ENCODE measurements at places on chromosomes 7 and 10.

GRCh38 chr10:122567056-122567660, 6.6 kb downstream of the DMBT1 start:
- DNase-seq, result no peak

DNA sequence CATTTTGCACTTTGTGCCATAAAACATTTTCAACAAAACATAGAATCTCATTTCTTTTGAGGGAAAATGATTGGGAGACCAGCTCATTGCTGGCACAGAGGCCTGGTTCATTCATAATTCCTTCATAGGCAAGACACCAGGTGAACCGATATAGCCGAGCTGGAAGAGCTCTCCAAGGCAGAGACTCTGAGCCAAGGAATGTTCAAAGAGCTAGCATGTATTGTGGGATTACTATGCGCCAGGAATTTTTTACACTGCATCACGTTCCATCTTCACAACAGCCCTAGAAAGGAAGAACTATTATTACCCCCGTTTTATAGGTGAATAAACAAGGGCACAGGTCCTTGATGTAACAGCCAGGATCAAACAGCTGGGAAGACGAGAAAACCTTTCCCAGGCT, 2.1 kb upstream of the IL6 start:
- DNase-seq, result no peak

DNA sequence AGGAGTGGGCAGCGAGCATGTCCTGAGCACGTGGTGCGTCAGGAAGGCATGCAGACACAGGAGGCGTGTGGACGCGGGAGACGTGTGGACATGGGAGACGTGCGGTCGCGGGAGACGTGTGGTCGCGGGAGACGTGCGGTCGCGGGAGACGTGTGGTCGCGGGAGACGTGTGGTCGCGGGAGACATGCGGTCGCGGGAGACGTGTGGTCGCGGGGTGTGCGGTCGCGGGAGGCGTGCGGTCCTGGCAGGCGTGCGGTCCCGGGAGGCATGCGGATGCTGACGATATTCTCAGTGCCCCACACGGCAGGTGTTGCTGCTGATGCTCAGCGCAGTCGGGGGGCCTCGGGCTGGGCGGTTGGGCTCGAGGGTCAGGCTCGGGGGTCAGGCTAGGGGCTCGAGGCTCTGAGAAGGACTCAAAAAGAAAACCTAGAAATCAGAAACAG, 94.2 kb downstream of the NKX6-2 start:
- no peak for DNase-seq

GRCh38 chr7:104928721-104929400, 85.1 kb upstream of the KMT2E start:
- DNase-seq, result no peak

DNA sequence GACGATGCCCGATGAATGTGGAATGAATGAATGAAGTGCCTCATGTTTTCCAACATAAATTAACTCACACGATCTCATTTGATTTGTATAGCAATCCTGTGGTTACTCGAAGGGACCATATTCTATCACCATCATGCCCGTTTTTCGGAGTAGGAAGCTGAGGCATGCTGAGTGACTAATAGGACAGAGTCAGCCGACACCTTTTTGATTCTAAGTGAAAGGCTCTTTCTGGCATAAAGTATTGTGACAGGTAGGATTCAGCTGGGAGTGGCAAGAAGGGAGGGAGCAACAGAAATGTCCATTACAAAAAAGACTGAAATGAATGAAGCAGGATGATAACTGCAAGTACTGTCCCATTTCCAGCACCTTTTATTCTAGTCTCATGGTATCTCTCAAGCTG, 55.7 kb downstream of the KLRG2 start:
- no peak for DNase-seq

GRCh38 chr7:151884312-151885201, 7.6 kb upstream of the PRKAG2 start:
- DNase-seq, result no peak

GRCh38 chr10:17209302-17209701, 7.8 kb upstream of the TRDMT1 start:
- DNase-seq, result no peak

DNA sequence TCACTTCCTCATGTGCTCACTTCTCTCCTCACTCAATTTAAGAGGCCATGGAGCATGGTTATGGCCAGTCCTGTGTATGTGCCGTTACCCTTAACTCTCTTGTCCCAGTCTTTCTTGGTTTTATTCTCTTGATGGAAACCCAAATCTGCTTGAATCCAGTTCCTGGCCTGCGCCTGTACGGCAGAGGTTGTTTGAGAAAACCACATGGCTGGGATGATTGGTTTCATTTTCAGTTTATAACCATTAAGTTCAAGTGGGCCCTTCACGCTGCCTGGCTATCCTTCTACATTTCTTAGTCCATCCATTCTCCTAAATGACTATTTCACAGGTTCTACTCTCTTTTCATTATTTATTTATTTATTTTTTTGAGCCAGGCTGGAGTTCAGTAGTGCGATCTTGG, 1.6 kb upstream of the ZNF239 start:
- no peak for DNase-seq

DNA sequence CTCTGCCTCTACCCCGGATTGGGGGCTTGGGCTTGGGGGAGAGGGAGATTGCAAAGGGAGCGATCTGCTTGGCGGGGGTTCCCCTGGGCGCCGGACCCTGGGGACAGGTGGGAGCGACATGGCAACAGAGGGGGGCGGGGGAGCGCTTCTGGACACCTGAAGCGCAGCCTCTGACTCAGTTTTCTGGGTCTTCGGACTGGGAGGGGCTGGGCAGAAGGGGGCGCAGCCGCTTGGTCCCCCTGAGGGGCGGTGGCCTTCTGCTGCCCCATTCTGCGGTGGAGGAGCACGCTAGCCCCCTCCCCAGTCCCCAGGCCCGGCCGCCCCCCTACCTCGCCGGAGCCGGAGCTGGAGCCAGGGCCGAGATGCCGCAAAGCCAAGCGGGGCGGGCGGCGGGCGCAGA, 380 bp downstream of the NAT16 start:
- DNase-seq, result no peak

- no peak for DNase-seq
Observed at GRCh38 chr10:67936416-67936815, 52.0 kb downstream of the SIRT1 start.

DNA sequence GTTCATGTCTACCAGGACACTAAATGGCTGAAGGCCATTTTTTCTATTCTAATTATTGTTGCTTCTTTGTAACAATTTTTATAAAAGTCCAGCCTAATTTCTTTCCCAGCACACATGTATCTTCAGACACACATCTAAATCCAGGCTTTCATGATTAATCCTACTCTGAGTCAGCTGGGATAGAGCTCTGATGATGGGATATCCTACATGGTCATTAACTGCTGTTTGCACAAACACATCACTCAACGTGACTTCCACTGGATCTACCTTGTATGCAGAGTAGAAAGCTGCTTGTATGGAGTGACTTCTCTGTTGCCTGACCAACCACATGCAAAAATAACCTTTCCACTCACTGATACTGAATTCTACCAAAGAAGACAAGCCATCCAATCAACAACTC, 260.9 kb downstream of the AHR start:
- DNase-seq, result no peak

GRCh38 chr7:24576171-24577025, 3.1 kb downstream of the PALS2 start:
- DNase-seq, result no peak

- no peak for DNase-seq
Observed at GRCh38 chr7:97973206-97973658, 16.8 kb downstream of the OCM2 start.

- no peak for DNase-seq
Observed at GRCh38 chr7:121446526-121446925, 50.4 kb upstream of the FAM3C start.

GRCh38 chr10:5551531-5552375, 27.0 kb downstream of the CALML3 start:
- peak; percentile 54 for DNase-seq

- DNase-seq, result no peak
Observed at GRCh38 chr10:45053569-45054100, 52.9 kb downstream of the ZNF22 start.

GRCh38 chr10:61987537-61987936, 86.0 kb downstream of the ARID5B start:
- no peak for DNase-seq

GRCh38 chr7:79293655-79294142, 159.8 kb downstream of the MAGI2 start:
- DNase-seq, result no peak

DNA sequence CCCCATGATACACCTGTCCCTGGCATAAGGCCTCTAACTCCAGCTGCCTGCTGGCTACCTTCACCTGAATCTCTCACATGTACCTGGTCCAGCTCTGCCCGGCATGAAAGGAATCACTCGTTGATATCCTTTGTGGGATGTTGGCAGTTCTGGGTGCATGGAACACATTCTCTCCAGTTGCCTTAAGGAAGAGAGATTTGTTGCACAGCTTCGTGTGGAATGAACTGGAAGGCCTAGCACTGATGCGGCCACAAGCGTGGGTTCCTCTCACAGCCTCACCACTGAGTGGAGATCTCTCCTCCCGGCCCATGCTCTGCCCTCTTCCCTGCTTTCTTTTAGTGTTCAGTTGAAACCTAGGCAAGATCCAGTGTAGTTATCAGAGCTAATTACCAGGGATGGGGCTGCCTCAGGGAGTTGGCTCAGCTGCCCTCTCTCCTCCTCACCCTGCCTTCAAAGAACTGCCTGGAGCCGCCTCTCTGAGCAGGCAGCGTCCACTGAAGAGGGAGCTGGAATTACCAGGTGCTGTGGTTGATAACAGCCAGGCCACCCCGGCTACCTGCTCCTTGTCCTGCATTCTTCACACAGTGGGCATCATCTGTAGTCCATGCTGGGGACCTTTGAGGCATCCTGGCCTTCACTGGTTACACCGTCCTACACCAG, 194.3 kb downstream of the CCDC3 start:
- no peak for DNase-seq

- DNase-seq, result no peak
Observed at GRCh38 chr7:73520673-73521635, 1.1 kb downstream of the BAZ1B start.

GRCh38 chr10:1672001-1672781, 65.1 kb downstream of the ADARB2 start:
- no peak for DNase-seq

DNA sequence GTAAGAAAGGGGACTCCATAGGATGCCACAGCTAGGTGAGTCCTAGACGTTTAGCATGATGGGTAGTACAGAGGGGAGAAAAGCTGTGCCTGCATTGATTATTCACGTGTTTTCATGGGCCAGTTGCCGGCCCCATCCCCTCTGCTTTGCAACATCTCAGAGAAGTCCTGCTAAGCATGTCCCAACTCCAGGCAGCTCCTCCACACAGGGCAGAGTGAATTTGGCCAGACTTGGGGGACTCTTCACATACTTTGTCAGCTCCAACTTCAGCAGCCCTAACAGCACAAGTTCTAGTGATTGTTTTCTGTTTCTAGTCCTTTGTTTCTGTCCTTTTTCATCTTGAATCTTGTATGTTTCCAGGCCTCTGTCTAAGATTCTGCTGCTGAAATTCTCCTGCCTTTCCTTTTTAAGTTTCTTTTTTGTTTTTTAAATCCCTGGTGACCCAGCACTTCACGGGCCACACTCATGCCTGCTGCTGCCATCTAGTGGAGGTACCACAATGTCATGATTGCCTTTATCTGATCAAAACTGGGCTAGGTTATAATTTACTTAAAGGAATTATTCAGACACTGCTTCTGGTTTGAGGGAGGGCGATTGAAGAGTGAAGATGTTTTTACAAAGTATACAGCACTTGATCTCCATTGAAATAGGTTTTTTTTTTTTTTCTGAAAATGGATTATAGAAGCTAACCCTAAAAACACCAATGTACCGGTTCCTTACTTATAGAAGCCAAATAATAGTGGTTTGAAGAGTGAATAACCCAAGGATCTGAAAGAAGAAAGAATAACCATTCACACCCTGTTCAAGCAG, 276.9 kb downstream of the CSTF2T start:
- DNase-seq, result no peak

DNA sequence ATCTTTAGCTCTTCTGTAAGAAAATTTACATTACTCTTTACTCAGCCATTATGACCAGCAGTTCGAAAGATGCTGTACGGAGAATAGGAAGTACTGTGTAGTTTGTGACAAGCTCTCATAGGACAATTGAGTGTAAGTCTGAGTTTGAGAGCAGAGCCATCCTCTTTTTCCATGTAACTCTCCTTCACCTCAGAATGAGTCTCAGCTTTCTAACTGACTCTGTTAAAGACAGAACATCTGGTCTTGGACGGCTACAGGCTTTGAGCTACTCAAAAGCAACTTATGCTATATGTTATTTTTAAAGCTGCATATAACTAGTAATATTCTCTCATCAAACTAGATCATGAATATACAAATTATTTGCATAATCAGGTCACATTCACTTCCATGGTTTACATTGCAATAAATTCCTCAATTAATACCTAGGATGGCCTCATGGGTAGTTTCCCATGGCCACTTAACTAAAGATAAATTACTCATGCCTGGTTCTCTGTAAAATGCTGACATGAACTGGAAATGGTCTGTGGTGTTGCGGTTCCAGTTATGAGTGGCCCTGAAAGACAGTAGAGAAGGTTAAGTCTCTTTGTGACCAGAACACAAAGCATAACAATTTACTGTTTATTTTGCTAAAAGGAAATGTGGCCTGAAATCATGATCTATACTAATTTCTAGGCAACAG, 358.7 kb downstream of the PHF14 start:
- DNase-seq, result no peak

- DNase-seq, result no peak
Observed at GRCh38 chr7:80135309-80136104, 876 bp downstream of the GNAI1 start.

DNA sequence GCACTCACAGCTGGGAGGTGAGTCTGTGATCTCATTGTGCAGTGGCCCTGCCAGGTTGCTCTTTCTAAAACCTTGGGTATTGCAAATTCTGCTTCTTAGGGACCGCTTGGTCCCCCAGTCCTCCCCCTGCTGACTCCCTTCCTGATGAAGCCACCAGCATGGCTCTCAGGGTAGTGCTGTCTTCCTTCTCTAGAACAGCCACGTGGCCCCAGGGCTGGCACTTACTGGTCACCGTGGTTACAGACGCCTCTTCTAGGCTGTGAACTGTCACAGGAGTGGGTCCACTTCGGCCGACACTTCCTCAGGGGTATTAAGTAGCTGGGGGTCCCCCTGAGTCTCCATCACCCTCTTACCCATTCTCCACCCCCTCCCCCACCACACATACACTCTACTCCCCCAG, 2.7 kb upstream of the HTRA1 start:
- no peak for DNase-seq

- DNase-seq, result no peak
Observed at GRCh38 chr10:98314532-98315284, 46.7 kb upstream of the LOXL4 start.

- DNase-seq, result peak; percentile 70
Observed at GRCh38 chr7:103075337-103075918, 488 bp downstream of the ARMC10 start.

GRCh38 chr10:110067960-110068770, 60.4 kb downstream of the ADD3 start:
- DNase-seq, result no peak

GRCh38 chr10:97708976-97709946, 4.3 kb upstream of the MARVELD1 start:
- peak; percentile 26 for DNase-seq

DNA sequence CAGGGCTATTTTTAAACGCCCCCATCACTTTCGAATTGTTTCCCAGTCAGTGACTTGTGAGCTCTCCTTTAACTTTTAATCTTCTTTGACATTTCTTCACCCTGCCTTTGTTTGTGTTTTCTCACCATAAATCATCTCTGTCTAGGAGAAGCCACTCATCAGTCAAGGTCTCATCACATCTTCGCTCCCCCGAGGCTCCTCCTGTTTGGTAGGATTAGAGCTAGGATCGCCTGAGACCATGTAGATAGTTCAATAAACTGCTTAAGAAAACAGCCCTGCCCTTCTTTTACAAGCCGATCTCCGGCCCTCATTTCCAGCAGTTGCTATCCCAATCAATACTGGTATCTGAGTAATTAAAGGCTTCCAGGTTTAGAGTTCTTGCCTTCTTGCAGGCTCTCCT, 472.8 kb upstream of the ADARB2 start:
- no peak for DNase-seq
